Myocyte (in vitro differentiated cells): ENCODE measurements at places on chromosomes 3 and 15. TPM values are rescaled to one million over a fixed set of nuclear protein-coding genes. Genes with fewer than 3 reads are reported as not detected.
A peak's percentile ranks its signal among the peaks of the same experiment; 100 is the strongest.

CHRNA7 gene
- total RNA-seq = 0.16 TPM in 1 of 2 replicates, not detected in the other

PLIN1 gene
- 0.05 TPM in 2 replicates for total RNA-seq

TIGIT gene
- total RNA-seq = not detected in 2 replicates

CASR gene
- not detected in 2 replicates for total RNA-seq

DNA sequence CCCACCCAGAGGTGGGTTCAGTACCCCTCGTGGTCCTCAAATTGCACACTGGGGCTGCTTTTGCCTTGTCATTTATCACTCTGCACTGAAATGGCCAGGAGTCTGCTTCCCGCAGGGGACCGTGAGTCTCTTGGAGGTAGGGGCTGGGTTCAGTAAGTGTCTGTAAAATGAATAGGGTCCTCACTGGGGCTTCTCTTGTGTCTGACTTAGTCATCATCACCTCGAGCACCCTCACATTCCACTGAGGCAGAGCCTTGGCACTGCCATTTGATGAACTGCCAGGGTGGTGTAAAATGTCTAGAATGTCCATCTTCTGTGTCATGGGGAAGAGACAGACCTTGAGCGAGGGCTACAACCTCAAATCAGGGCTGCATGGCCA lies 61.0 kb upstream of the RYK start:
- no peak for DNase-seq

- no peak for DNase-seq
Observed at GRCh38 chr15:48667701-48668100, 22.2 kb upstream of the FBN1 start.

DNA sequence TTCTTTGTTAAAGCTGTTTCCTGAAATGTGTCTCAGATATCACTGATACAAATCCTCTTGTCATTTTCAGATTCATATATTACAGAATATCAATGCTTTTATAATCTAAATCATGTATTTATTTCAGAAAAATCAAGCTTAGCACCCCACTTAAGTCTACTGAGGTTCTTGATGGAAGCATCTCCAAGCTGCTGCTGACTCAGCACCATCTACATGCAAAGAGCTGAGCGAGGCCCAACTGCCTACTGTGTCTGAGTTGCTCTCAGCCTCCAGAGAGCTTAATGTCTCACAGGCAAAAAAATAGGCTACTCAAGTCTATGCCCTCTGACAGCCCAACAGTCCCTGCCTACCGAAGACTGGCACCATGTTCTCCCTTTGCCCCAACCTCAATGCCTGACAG lies 29.2 kb upstream of the STIMATE start:
- DNase-seq = no peak

- DNase-seq = peak; percentile 72
Observed at GRCh38 chr3:100463002-100463401, 29.4 kb upstream of the TMEM45A start.
